PC-3 (cell line): ENCODE measurements at places on chromosomes 1 and 21. TPM values are rescaled to one million over a fixed set of nuclear protein-coding genes. Genes with fewer than 3 reads are reported as not detected.
A peak's percentile ranks its signal among the peaks of the same experiment; 100 is the strongest.

- peak; percentile 81 for DNase-seq
- H3K27ac ChIP-seq: no peak overlapping the region
- peaks cover 73% of the 10 kb centered on the region for H3K36me3 ChIP-seq
- H3K27me3 ChIP-seq: no peaks in the 10 kb centered on the region
- H3K4me1 ChIP-seq: peaks cover 10% of the 10 kb centered on the region
These were observed 20.4 kb downstream of the CENPF start for GRCh38 chr1:214623430-214623829.

- H3K27me3 ChIP-seq: no peaks in the 10 kb centered on the region
- no peak overlapping the region for H3K4me3 ChIP-seq
- H3K36me3 ChIP-seq: peaks cover 26% of the 10 kb centered on the region
- peaks cover 2% of the 10 kb centered on the region for H3K4me1 ChIP-seq
- no peak for DNase-seq
- H3K27ac ChIP-seq: no peak overlapping the region
These were observed 6.8 kb downstream of the RRAGC start for GRCh38 chr1:38852780-38853179.

GRCh38 chr1:217354895-217355294 lies 276.0 kb downstream of the GPATCH2 start:
- no peaks in the 10 kb centered on the region for H3K27me3 ChIP-seq
- H3K27ac ChIP-seq: no peak overlapping the region
- no peaks in the 10 kb centered on the region for H3K4me1 ChIP-seq
- no peak overlapping the region for H3K4me3 ChIP-seq
- no peak for DNase-seq
- H3K36me3 ChIP-seq: no peaks in the 10 kb centered on the region

DNA sequence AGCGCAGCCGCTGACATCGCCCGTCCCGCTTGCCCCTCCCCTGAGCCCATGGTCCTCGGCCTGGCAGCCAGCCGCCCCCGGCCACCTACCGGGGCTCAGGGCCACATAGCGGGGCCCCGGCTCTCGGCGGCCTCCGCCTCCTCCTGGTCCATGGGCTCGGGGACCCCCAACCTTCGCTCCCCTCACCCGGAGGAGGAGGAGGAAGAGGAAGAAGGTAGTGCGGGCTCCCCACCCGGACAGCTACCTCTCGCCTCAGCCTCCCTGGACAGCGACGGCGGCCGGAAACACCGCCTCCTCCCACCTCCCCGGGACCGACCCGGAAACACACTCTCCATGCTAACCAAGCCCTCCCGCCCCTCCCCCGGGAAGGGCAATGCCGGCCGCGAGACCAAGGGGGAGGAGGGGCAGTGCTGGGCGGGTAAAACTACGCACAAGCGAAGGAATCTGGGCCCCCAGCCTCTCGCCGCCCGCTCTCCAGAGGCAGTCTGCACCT lies at the start of gene KIAA0319L:
TSS of gene KIAA0319L (minus strand) at position 286 of the 493 bp plus-strand sequence. CDS start 2,912 bp downstream, outside the sequence.
- peaks cover 15% of the 10 kb centered on the region for H3K36me3 ChIP-seq
- H3K4me3 ChIP-seq: peak within 1 kb of the TSS; percentile 78
- peak; percentile 74 for DNase-seq
- H3K4me1 ChIP-seq: peaks cover 33% of the 10 kb centered on the region

GRCh38 chr1:98292994-98293393 lies 368.5 kb upstream of the SNX7 start:
- no peaks in the 10 kb centered on the region for H3K27me3 ChIP-seq
- no peak overlapping the region for H3K4me3 ChIP-seq
- H3K36me3 ChIP-seq: no peaks in the 10 kb centered on the region
- peaks cover 32% of the 10 kb centered on the region for H3K4me1 ChIP-seq
- peak; percentile 78 for DNase-seq

GRCh38 chr21:38712071-38712470 lies 93.7 kb upstream of the ETS2 start:
- no peak overlapping the region for H3K27ac ChIP-seq
- H3K4me1 ChIP-seq: no peaks in the 10 kb centered on the region
- H3K4me3 ChIP-seq: no peak overlapping the region
- no peaks in the 10 kb centered on the region for H3K36me3 ChIP-seq
- peak; percentile 72 for DNase-seq

- peaks cover 8% of the 10 kb centered on the region; the same call in 1 of the 2 replicates for H3K36me3 ChIP-seq
- peaks cover 54% of the 10 kb centered on the region for H3K4me1 ChIP-seq
- H3K27me3 ChIP-seq: no peaks in the 10 kb centered on the region
- peak overlapping the region; percentile 53 for H3K27ac ChIP-seq
- H3K4me3 ChIP-seq: peak overlapping the region; percentile 85
These were observed 2.8 kb downstream of the NRIP1 start for GRCh38 chr21:15061747-15062605.

- H3K4me1 ChIP-seq: peaks cover 57% of the 10 kb centered on the region
- H3K27ac ChIP-seq: peak overlapping the region; percentile 71
- peak; percentile 63 for DNase-seq
- peaks cover 6% of the 10 kb centered on the region for H3K36me3 ChIP-seq
- H3K4me3 ChIP-seq: no peak overlapping the region
- no peaks in the 10 kb centered on the region for H3K27me3 ChIP-seq
These were observed 67.8 kb upstream of the BCL10 start for GRCh38 chr1:85344256-85344694.

GRCh38 chr1:228207381-228207810 lies 448 bp upstream of the OBSCN start:
- H3K27me3 ChIP-seq: no peaks in the 10 kb centered on the region
- no peaks in the 10 kb centered on the region for H3K36me3 ChIP-seq
- H3K4me3 ChIP-seq: no peak overlapping the region
- DNase-seq: no peak

DNA sequence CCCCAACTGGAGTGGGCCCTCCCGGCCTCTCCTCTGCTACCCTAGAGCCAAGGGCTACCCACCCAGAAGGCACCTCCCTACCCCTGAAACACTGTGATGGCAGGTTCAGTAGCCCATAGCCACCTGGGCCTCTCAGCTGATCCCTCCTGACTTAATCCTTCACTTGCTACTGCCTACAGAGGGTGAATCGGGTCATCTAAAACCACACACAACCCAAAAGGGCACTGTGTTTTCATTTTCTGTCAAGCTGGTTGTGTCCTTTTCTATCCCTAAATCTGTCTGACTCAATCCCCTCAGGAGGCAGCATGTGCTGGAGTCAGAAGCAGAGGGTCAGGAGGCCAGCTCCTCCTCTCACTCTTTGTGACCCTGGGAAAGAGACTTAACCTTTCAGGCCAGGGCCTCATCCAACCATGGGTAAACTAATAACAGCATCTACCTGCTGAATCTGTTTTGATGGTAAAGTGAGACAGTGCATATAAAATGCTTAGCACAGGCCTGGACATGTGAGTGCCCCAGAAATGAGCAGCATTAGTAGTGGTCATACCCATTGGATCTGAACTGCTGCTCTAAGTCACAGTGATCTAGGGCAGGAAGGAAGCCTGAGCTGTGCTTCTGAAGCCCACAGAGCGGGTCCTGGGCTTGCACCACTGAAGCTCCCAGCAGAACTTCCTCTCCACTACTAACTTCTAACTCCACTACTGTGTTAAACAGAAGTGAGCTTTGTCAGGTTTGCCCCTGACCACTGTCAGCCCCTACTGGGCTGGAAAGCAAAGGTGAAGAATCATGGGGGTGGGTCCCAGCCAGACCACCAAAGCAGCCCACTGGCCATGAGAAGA lies 11.0 kb downstream of the PMVK start:
- H3K27me3 ChIP-seq: no peaks in the 10 kb centered on the region
- no peaks in the 10 kb centered on the region for H3K4me1 ChIP-seq
- peaks cover 15% of the 10 kb centered on the region; the same call in 1 of the 2 replicates for H3K36me3 ChIP-seq

DNA sequence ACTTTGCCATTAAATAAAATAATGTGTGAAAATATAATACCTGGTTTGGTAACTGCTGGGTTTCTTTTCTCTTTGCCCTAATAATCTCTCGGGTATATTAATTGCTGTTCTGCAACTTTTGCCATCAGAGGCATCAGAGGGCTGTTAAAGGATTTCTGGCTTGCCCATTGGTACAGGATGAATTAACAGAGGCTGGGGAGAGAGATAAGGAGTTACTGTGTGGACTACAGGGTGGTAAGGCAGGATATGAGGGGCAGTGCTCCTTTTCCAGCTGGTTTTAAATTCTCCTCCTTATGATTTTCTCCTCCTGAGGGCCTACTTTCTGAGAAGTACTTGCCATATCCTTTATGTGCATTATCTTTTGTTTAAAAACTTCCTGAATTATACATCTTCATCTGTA lies 48.3 kb downstream of the FGGY start:
- H3K27me3 ChIP-seq: no peaks in the 10 kb centered on the region
- no peaks in the 10 kb centered on the region for H3K4me1 ChIP-seq
- DNase-seq: no peak

GRCh38 chr1:109980324-109981003 lies 4.1 kb upstream of the AHCYL1 start:
- DNase-seq: peak; percentile 69
- H3K27ac ChIP-seq: 0 out of 2 replicates have a peak overlapping the region, but pooled peaks have one; percentile 28
- no peaks in the 10 kb centered on the region for H3K27me3 ChIP-seq

- no peak overlapping the region for H3K4me3 ChIP-seq
- no peaks in the 10 kb centered on the region for H3K27me3 ChIP-seq
- DNase-seq: no peak
- H3K4me1 ChIP-seq: peaks cover 32% of the 10 kb centered on the region
- no peak overlapping the region for H3K27ac ChIP-seq
These were observed 61.9 kb upstream of the ZNF281 start for GRCh38 chr1:200471739-200472138.

GRCh38 chr1:1799716-1800115 lies 21.4 kb upstream of the NADK start:
- H3K27ac ChIP-seq: no peak overlapping the region
- H3K36me3 ChIP-seq: peaks cover 72% of the 10 kb centered on the region
- no peak overlapping the region for H3K4me3 ChIP-seq
- DNase-seq: no peak
- H3K27me3 ChIP-seq: no peaks in the 10 kb centered on the region

DNA sequence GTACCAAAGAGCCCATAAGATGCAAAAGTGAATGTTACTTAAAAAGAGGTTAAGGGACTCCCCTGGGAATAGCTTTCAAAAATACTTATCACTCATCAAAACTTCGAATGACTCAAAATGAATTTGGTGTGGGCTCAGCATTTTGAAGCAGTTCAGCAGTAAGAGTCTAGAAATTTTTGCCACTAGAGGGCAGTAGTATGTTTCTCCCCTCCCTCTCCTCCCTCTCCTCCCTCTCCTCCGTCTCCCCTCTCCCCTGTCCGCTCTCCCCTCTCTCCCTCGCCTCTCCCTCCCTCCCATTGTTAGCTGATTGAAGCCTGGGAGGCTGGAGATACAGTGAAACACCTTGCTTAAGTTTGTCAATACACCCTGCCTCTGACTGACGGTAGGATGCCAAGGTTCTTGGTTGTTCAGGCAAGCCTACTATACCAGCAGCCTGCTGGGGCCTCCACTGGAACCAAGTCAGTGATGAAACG lies 70.8 kb upstream of the TENT5C start:
- no peak overlapping the region for H3K27ac ChIP-seq
- no peak overlapping the region for H3K4me3 ChIP-seq
- peak; percentile 83 for DNase-seq
- H3K27me3 ChIP-seq: no peaks in the 10 kb centered on the region
- H3K36me3 ChIP-seq: no peaks in the 10 kb centered on the region
- H3K4me1 ChIP-seq: peaks cover 20% of the 10 kb centered on the region

GRCh38 chr1:17217607-17218006 lies 12.7 kb downstream of the PADI1 start:
- no peaks in the 10 kb centered on the region for H3K27me3 ChIP-seq
- no peaks in the 10 kb centered on the region for H3K36me3 ChIP-seq
- H3K4me1 ChIP-seq: peaks cover 14% of the 10 kb centered on the region
- H3K27ac ChIP-seq: no peak overlapping the region

DNA sequence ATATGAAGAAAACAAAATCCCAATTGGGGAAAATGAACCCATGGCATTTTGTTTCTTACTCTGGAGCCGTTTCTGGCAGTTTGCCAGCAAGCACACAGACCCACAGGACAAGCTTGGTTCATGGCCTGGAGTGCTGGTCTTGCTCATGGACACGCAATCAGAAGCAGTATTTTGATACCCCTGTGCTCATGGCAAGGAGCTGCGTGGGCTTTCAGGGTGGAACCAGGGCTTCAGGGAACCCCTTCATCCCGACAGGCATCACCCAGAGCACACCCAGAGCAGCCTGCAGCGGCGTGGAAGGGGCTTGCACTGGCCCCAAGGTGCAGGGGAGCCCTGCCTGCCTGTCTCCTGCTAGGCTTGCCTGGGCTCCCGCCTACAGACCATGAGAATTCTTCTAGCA lies 45.4 kb upstream of the PCBP3 start:
- H3K27me3 ChIP-seq: peaks cover 20% of the 10 kb centered on the region; the same call in 1 of the 2 replicates
- H3K4me1 ChIP-seq: no peaks in the 10 kb centered on the region
- H3K4me3 ChIP-seq: no peak overlapping the region
- H3K27ac ChIP-seq: no peak overlapping the region
- no peak for DNase-seq
- no peaks in the 10 kb centered on the region for H3K36me3 ChIP-seq

GRCh38 chr1:26218906-26219494 lies 15.0 kb upstream of the CEP85 start:
- no peak overlapping the region for H3K4me3 ChIP-seq
- no peak for DNase-seq
- H3K27ac ChIP-seq: no peak overlapping the region
- H3K27me3 ChIP-seq: no peaks in the 10 kb centered on the region

- H3K27ac ChIP-seq: no peak overlapping the region
- no peaks in the 10 kb centered on the region for H3K27me3 ChIP-seq
- H3K36me3 ChIP-seq: peaks cover 56% of the 10 kb centered on the region
- H3K4me1 ChIP-seq: peaks cover 23% of the 10 kb centered on the region
- no peak overlapping the region for H3K4me3 ChIP-seq
These were observed 5.1 kb downstream of the ZNF692 start for GRCh38 chr1:248853663-248854375.

GRCh38 chr1:207876131-207876530 lies 34.8 kb downstream of the CD34 start:
- H3K4me3 ChIP-seq: no peak overlapping the region
- H3K27me3 ChIP-seq: no peaks in the 10 kb centered on the region
- H3K4me1 ChIP-seq: no peaks in the 10 kb centered on the region
- no peaks in the 10 kb centered on the region for H3K36me3 ChIP-seq
- DNase-seq: no peak

- no peaks in the 10 kb centered on the region for H3K4me1 ChIP-seq
- DNase-seq: no peak
- no peaks in the 10 kb centered on the region for H3K27me3 ChIP-seq
- no peak overlapping the region for H3K27ac ChIP-seq
These were observed 162.4 kb upstream of the CACYBP start for GRCh38 chr1:174837386-174837785.

DNA sequence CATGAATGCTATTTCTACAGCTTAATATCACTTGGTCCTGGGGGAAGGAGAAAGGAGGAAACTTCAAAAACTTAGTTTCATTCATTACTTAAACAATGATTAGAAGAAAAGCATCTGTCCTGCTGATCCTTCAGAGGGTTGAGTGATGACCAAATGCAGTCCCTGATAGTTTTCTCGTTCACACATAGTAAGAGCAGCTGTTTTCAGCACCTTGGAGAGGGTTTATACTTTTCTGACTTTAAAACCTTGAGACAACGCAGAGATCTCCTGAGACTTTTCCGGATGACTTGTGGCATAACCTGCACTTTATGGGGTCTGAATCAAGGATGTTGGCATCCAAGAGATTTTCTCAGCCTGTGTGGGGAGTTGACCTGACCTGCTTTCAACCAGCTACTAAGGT lies 94.0 kb upstream of the KCND3 start:
- H3K27me3 ChIP-seq: peaks cover 26% of the 10 kb centered on the region
- H3K27ac ChIP-seq: no peak overlapping the region
- peak; percentile 42 for DNase-seq

MFAP2 gene
- total RNA-seq: 1.8 and 3.1 TPM in 2 replicates

TSPAN1 gene
- 33.3 and 33.7 TPM in 2 replicates for total RNA-seq

SLFNL1 gene
- 0.12 and 0.22 TPM in 2 replicates for total RNA-seq

CYP4X1 gene
- 0.52 and 1.0 TPM in 2 replicates for total RNA-seq

ESPN gene
- total RNA-seq: 11.1 and 14.1 TPM in 2 replicates

OLFML3 gene
- total RNA-seq: 7.0 TPM in 2 replicates

ETV3L gene
- total RNA-seq: not detected in 2 replicates

ARMH1 gene
- 0.15 TPM in 1 of 2 replicates, not detected in the other for total RNA-seq

TRAF5 gene
- 5.1 and 12.2 TPM in 2 replicates for total RNA-seq

S100A7 gene
- total RNA-seq: not detected in 2 replicates

INAVA gene
- 102 and 128 TPM in 2 replicates for total RNA-seq

OR2L2 gene
- 0.06 TPM in 1 of 2 replicates, not detected in the other for total RNA-seq

ARHGEF19 gene
- total RNA-seq: 13.8 and 28.1 TPM in 2 replicates
